ENCODE measurements at places on chromosomes 11 and 22.

GRCh38 chr11:110901441-110901840, 189.2 kb upstream of the ARHGAP20 start:
- no peak for DNase-seq

DNA sequence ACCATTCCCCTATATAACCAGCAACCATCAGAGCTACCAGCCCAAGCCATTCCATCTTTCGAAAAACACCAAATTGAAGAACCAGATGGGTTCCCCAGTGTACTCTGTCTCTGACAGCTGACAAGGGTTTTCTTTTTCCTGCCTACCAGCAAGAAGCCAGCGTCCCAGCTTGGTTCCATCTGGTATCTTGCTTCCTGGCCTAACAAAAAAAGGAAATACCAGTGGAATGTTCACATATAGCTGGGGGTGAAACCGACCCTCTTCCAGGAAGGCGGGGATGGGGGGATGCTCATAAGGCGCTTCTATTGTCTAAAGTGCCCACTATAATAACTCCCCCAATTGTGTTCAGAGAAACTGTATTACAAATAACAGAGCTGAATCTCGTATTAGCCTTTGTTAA, 172.3 kb downstream of the LDLRAD3 start:
- no peak for DNase-seq

- DNase-seq: no peak
Measured at GRCh38 chr11:82936261-82936660, 34.7 kb downstream of the DDIAS start.

DNA sequence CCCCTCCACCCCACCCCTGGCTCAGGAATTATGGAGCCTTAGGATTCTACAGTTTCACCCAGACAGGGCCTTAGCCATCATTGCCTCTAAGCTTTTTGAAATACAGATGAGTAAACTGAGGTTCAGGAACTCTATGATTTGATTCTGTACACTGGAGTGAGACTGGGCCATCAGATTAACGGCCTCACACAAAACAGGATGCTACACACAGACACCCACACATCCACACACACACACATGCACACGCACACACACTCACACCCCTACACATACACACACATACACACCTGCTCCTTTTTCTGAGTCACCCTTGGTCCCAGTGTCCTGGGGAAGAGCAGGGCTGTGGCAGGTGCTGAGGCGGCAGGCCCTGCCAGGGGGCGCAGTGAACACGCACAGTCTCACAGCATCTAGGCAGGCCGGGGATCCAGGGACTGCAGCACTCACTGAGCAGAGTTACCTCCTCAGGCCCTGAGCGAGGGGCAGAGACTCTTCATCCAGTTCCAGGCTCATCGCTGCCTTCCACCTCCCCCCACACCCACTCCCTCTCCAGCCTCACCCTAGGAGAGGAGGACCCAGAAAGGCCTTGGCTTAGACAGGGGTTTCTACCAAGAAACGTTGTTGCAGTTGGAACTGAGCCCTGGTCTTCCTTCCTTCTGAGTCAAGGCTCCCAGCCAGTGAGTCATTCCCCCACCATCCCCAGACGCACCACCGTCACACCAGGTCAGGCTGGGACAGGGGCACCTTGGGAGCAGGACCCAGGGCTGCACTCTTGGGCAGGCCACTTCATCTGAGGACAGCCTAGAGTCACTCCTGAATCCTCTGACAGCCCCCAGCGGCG, 89.8 kb upstream of the PARVA start:
- peak; percentile 63 for DNase-seq

DNA sequence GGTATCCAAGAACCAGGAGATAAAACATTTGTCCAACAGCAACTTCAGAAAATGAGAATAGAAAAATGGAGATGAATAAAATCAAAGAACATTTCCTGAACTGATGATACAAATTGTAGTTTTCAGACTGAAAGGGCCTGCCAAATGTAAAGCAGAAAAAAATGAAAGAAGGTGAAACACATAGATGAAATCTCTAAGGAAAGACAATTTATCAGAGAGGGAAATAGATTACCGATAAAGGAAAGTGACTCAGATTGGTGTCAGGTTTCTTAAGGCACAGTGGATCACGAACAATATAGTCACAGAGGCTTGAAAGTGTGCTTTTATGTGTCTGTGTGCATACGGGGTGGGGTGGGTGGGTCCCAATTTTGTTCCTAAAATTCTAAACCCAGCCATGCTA, 4.1 kb upstream of the STT3A start:
- DNase-seq: no peak

- no peak for DNase-seq
Measured at GRCh38 chr22:21612858-21613257, 17.0 kb downstream of the YDJC start.

GRCh38 chr11:119729951-119730613, 1.1 kb upstream of the NECTIN1 start:
- DNase-seq: no peak

- DNase-seq: no peak
Measured at GRCh38 chr22:24432059-24432853, 4.9 kb downstream of the ADORA2A start.

DNA sequence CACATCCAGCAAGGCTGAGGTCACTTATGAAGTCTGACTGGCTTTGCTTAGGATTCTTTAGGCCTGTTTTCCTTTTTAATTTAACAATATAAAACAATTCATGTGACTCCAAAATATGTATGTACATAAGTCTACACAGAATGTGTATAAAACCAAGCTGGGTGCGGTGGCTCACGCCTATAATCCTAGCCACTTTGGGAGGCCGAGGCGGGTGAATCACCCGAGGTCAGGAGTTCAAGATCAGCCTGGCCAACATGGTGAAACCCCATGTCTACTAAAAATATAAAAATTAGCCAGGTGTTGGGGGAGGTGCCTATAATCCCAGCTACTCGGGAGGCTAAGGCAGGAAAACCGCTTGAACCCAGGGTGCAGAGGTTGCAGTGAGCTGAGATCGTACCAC, 83.1 kb downstream of the SHANK2 start:
- DNase-seq: no peak

GRCh38 chr11:69362315-69362714, 68.4 kb downstream of the MYEOV start:
- DNase-seq: no peak

- no peak for DNase-seq
Measured at GRCh38 chr11:17571431-17572358, 24.6 kb downstream of the OTOG start.

DNA sequence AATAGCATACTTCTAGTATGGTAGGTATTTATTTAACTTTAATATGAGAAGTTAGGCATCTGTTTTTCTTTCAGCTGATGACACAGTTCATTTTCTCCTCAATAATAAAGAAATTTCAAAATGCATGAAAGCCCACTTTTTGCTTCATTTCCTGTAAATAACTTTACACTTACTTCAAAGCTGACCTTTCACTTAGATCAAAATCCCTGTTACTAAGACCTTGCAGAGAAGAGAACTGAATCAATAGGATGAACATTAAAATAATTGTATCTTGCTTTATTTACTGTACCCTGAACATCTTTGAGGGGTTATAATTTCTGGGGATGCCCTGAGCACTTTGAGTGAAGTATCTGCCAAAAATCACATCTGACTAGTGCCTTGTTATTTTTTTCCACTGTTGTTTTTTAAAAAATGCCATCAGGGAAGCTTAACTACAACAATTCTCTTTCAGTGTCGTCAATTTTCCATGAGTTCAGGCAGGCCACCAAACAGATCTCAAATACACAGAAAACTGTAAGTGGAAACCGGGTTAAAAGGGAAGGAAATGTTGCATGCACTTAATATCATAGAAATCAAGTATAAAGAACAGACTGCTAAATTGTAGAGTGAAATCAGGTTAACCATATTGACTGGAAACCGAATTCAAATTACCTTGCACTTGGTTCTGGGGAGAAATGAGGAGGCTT, 206.2 kb downstream of the MAML2 start:
- DNase-seq: no peak

DNA sequence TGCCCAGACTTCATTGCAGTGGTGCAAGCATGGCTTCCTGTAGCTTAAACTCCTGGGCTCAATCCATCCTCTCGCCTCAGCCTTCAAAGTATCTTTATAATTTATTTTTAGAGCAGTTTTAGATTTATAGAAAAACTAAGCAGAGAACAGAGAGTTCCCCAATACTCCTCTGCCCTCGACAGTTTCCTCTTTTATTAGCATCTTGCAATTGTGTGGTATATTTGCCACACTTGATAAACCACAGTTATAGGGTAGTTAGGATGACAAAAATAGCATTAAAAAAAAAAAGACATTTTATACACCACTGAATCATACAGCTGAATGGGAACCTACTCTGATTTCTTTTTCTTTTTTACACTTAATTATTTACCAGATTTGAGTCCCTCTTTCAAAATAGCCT, 31.2 kb downstream of the MS4A2 start:
- no peak for DNase-seq

Measured in eye (tissue), 1 donor.